ENCODE measurements at places on chromosomes 13 and 19.

DNA sequence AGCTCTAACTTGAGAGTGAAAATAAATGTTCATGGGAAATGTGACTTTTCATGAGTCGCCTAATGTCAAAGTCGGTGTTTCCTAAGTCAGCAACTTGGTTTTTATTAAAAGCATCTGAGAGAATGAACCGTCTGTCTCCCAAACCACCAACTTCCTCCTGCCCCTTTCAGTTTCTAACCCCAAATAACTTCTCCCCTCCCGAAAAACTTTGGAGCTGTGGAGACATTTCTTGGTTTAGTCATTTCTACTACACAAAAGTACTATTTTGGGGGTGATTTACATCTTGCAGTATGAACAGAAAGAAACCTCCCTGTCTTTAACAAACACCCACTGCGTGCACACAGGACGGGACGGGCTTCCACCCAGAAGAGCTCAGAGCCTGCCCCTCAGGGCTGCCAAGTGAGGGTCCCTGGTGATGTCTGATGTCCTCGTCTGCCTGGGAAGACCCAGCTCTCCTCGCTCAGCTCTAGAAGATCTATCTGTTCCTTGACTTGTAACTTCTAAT is 65.0 kb downstream of the RASA3 start:
- no peak for DNase-seq

- DNase-seq = no peak
Observed at GRCh38 chr13:39618561-39618960, 15.6 kb upstream of the LHFPL6 start.

DNA sequence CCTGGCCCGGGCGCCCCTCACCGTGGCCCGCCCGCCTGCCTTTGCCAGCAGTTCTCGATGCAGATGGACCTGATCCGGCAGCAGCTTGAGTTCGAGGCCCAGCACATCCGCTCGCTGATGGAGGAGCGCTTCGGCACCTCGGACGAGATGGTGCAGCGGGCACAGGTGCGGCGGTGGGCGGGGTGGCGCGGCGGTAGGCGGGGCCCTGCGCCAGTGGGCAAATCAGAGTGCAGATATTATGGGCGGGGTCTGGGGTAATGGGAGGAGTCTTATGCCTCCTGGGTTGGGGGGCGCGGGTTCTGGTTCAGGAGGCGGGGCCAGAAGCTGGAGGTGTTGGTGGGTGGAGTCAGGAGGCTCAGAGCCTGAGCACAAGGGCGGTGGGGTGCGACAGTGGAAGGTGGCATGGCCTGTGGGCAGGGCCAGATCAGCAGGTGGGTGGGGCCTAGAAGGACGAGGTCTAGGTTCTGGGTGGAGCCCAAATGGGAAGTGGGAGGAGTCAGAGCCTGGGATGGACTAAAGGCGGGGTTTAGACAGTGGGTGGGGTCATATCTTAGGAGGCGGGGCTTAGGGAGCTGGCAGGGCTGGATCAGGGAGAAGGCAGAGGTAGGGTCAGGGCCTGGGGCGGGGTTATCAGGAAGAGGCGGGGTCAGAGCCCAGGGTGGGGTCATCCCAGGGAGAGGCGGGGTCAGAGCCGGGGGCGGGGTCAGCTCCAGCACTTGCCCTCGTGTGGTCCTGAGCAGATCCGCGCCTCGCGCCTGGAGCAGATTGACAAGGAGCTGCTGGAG is 5.6 kb downstream of the APC2 start:
- DNase-seq = no peak

DNA sequence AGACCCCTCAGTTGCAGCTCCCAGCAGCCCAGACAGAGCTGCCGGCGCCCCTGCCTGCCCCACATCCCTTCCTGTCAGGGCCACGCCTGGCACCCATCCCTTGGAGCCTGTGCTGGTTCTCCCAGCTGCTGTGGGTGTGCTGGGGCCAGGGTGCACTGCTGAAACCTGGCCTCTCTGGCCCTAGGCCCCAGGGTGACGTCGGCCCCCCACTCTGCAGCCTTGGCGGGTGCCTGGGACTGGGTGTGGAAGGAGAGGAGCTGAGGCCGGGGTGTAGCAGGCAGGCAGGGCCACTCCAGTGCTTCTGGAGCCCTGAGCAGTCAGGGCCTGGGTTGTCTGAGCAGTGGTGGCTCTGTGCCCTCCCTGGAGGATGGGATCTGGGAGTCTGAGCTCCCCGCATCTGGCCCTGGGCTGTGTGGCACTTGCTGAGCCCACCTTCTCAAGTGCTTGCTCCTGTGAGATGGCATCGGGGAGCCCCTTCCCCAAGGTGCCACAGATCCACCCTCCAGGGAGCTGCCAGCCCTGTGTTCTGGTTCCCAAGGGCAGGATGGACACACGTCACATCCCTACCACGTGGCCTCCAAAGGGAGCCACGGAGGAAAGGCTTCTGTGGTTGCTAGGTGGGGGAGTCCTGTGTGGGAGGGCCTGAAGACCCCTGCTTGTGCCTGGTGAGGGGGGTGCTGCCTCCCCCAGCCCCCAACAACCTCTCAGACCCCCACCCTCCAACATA is 5.2 kb downstream of the PLEKHJ1 start:
- DNase-seq = no peak

DNA sequence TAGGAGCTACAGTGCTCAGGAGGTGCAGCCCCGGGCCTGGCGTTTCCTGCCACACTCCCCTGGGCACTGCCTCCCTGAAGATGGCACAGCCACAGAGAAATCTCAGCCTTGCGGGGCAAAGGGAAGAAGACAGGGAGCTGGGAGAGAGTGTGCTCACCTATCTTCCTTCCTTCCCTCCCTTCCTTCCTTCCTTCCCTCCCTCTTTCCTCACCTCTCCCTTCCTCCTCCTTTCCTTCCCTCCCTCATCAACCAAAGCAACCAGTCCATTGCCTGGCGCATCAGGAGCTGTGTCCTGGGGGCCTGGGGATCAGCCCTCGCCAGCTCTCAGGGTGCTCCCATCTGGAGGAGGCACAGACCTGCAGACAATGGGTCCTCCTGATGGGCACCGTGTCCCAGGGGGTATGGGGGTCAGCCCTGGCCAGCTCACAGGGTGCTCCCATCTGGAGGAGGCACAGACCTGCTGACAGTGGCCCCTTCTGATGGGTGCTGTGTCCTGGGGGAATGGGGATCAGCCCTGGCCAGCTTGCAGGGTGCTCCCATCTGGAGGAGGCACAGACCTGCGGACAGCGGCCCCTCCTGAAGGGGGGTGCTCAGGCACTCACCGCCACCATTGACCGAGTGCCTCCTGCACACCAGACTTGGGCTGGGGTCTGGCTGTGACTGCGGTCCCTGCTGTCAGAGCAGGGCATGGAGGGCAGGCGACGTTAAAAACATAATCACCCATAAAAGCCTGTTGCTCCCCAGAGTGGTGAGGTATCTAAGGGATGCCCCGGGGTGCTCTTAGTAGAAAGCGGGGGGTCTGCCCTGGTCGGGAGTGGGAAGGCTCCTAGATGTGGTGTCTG is 120.2 kb downstream of the URI1 start:
- DNase-seq = no peak

- no peak for DNase-seq
Observed at GRCh38 chr13:27043013-27043412, 128.6 kb downstream of the USP12 start.

- no peak for DNase-seq
Observed at GRCh38 chr19:35353635-35354034, 4.6 kb upstream of the FFAR3 start.

DNA sequence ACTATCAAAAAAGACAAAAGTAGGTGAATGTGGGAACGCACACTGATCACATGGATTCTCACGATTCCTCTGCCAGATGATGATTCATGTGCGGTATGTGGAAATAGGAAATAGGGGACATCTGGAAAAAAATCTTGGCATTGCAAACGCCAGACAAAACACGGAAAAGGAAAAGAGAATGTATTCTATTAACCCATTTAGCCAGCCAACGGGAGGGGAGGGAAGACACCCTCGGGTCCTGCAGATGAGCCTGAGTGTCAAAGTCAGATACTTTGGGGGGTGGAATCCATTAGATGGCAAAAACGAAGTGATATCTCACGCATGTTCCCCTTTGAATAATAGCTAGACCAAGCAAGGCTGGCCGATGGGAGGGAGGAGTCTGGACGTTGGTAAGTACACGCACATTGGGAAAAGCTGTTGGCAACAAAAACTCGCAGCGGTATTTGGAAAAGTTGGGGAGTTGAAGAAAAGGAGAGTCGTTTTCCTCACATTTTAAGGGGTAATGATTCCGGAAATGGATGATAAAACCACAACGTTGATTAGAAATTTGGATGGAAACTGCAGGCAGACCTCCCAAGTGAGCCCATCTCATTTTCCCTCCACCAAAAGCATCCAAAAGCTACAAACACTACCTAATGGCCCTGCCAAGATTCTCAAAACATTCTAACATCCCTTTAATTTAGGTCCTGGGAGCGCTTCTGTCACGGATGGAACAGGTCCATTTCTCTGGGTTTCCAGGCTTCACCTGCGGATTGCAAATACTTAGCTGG is 73.6 kb downstream of the COL4A1 start:
- no peak for DNase-seq
